ENCODE measurements at places on chromosomes 6 and 20.

- DNase-seq: peak; percentile 45
- peak overlapping the region; percentile 86 for H3K4me3 ChIP-seq
- no peaks in the 10 kb centered on the region for H3K27me3 ChIP-seq
- peaks cover 7% of the 10 kb centered on the region for H3K36me3 ChIP-seq
- peak overlapping the region; percentile 87 for H3K27ac ChIP-seq
Measured at GRCh38 chr6:159693894-159694545, 979 bp upstream of the SOD2 start.

DNA sequence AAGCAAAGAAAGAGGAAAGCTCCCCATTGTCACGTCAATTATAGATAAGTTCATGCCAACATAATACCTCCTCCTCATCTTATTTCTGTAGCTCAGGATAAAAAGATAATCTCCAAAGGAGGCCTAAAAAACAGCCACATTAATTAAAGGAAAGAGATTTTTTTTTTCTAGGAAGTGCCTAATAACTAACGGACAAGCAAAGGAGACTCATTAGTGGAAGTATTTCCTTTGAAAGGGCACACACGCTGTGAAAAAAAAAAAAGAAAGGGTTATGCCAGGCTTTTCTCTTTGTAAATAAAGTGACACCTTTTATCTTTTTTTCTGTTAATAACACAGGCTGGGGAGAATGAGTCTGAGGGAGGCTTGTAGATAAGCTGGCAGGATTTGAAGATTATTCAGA lies 55.7 kb downstream of the PCSK2 start:
- no peaks in the 10 kb centered on the region for H3K4me1 ChIP-seq
- H3K27ac ChIP-seq: no peak overlapping the region
- DNase-seq: no peak
- H3K27me3 ChIP-seq: no peaks in the 10 kb centered on the region
- H3K4me3 ChIP-seq: no peak overlapping the region
- H3K36me3 ChIP-seq: no peaks in the 10 kb centered on the region

DNA sequence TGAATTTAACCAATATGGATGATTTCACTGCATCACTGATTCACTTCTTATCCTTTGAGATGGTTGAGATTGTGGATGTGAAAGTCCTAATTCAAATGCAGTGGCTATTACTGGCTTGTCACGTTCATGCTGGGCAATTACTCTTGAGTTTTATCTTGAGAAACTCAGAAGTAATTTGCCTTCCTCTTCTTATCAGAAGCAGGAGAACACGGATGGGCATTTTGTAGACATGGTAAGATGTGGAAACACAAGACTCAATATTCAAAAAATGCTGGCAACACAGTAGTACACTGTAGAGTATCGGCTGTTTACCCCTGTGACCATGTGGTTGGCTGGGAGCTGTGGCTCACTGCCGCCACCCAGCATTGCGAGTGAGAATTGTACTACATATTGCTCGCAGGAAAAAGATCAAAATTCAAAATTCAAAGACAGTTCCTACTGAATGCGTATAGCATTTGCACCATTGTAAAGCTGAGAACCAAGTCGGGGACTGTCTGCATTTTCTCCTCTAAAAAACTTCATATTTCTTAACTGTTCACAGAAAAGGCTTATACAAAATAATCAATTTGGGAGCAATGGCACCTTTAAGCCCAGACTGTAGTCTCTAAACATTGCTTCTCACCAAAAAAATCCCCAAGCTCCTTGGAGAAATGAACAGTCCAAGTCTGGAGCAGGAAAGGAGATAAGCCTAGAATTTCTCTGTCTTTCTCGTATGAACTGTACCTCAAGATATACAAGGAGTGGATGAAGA lies 61.9 kb upstream of the ELOVL5 start:
- H3K4me1 ChIP-seq: peaks cover 4% of the 10 kb centered on the region
- peak; percentile 68 for DNase-seq
- H3K36me3 ChIP-seq: no peaks in the 10 kb centered on the region
- peaks cover 5% of the 10 kb centered on the region for H3K27me3 ChIP-seq

GRCh38 chr6:117317261-117317660 lies 51.9 kb downstream of the VGLL2 start:
- H3K27ac ChIP-seq: no peak overlapping the region
- no peak for DNase-seq
- H3K36me3 ChIP-seq: no peaks in the 10 kb centered on the region
- no peaks in the 10 kb centered on the region for H3K4me1 ChIP-seq
- H3K27me3 ChIP-seq: peaks cover 3% of the 10 kb centered on the region

GRCh38 chr6:21426841-21427490 lies 166.6 kb upstream of the SOX4 start:
- peaks cover 24% of the 10 kb centered on the region for H3K27me3 ChIP-seq
- H3K36me3 ChIP-seq: no peaks in the 10 kb centered on the region
- no peak for DNase-seq

DNA sequence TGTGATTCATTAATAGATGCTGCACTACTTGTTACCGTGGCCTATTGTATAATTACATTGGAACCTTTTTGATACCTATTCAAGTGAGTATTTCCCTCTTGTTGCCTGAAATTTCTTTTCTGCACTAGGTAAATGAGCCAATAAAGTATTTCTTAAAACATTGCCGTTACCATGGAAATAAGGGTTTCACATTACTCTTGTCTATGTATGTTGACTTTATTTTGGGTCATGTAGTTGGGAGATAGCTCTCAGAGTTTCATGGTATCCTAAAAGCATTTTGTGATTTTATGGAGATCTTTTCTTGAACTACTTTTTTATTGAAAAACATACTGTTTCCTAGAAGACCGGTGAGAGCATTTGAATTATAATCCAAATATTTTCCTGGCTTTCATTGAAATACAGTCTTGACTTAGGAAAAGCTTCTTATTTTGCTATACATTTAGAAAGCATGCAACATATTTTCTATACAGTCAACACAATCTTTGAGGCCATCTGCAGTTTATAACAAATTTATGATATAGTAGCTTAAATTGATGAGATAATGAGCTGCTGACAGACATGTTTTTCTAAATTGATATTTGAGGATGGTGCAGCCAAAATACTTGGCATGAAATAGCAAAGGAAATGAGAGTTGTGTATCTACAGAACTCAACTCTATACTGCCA lies 650.4 kb downstream of the RFPL4B start:
- no peak overlapping the region for H3K4me3 ChIP-seq
- H3K27me3 ChIP-seq: no peaks in the 10 kb centered on the region
- DNase-seq: no peak
- no peaks in the 10 kb centered on the region for H3K4me1 ChIP-seq
- no peak overlapping the region for H3K27ac ChIP-seq

Data from activated CD8-positive, alpha-beta memory T cell treated with anti-CD3 and anti-CD28 coated beads, Interleukin-2, amount 10 ng/mL, durations not matched to agents 7 days and 5 days (primary cell).